ENCODE measurements at places on chromosomes 7 and 10. TPM values are rescaled to one million over a fixed set of nuclear protein-coding genes. Genes with fewer than 3 reads are reported as not detected.

GRCh38 chr10:122497241-122497640, 35.9 kb downstream of the HTRA1 start:
- no peak for DNase-seq

DNA sequence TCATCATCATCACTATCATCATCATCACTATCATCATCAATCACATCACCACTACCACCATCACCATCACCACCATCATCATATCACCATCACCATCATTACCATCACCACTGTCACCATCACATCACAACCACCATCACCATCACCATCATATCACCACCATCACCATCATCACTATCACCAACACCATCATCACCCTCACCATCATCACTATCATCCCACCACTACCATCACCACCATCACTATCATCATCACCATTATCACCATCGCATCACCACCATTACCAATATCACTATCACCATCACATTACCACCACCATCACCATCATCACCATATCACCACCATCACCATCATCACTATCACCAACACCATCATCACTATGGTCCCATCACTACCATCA, 539.1 kb downstream of the PTPRN2 start:
- no peak for DNase-seq

DNA sequence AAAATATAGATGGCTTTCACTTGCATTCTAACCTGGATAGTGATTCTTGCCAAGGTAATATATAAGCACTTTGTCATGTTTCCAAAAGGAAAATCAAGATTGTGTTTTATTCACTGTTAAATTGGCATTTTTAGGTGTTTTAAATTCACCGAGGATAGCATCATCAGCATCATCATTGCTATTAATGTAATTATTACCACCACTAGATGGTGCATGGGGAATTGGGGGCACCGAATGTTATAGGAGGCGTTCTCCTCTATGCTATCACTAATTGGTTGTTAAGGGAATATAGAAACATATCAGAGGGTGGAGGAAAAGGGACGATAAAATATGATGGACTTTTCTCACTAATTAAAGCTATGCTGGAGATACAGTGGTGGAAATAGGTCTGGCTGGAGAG, 95.5 kb downstream of the CELF2 start:
- DNase-seq: no peak

GRCh38 chr10:24114556-24114955, 94.4 kb upstream of the KIAA1217 start:
- no peak for DNase-seq

DNA sequence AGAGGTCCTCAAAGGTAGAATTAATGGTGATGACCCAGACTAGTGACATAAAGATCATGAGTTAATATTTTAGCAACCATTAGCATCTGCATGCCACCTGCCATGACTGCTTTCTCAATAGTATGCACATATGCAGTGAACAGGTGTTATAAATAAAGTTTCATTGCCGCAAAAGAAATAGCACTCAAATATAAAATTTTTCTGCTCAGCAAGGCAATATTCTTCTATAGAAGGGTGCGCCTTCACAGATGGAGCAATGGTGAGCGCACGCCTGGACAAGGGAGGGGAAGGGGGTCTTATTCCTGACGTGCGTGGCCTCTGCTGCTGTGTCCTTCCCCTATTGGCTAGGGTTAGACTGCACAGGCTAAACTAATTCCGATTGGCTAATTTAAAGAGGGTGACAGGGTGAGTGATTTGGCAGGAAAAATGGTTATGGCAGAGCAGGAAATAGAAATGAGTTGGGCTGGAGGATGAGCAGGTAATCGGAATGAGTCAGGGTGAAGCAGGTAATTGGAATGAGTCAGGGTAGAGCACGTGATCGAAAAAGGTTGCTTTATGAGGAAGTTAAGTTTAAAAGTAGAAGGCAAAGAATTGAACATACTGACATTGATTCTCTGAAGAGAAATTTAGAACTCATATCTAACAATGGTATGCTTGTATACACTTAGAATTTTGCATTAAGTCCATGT, 24.7 kb upstream of the TRIM24 start:
- DNase-seq: no peak

DNA sequence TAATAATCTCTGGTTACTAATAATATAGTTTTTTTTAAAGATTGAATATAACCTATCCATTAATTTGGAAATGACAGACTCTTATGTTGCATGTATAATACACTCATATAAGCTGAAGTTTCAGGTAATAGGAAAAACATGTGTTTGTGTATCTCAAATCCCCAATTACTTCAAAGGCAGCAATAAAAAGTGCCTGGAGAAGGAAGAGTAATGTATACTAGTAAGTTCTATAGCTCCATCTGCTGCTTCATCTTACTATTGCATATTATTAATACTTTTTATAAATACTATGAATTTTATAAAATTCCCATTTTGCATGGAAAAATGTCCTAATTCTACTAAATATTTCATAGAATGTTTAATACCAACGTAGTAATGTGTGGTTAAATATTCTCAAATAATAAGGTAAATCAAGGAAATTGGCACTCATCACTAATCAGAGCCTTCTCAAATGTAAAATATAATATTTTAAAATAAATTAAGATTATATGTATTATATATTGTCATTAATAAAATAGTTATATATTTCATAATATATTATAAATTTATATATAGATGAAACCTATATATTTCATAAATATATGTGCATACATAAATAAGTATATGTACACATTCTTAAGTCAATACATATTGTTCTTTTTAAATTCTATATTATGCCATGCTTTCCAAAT, 311.9 kb downstream of the HGF start:
- no peak for DNase-seq

GRCh38 chr7:26619348-26619984, 244.9 kb downstream of the SKAP2 start:
- DNase-seq: no peak

GRCh38 chr10:5625992-5626777, 40.2 kb downstream of the ASB13 start:
- no peak for DNase-seq

DNA sequence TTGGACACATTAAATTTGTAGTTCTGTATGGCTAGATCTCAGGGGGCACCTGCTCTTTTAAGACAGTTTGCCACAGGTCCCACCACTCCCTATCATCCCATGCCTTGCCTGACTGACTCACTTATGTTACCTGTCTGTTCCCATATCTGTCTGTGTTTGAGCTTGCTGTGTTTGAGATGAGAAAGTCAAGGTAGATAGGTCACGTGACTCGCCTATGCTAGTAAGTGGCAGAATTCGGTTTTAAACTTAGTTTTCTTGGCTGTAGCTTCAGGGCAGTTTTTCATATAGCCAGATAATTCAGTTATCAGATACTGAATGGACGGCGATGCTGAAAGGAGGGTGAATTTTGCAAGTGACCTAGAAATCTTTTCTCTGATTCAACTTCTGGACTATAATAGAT, 348.4 kb downstream of the RPS24 start:
- DNase-seq: no peak

DNA sequence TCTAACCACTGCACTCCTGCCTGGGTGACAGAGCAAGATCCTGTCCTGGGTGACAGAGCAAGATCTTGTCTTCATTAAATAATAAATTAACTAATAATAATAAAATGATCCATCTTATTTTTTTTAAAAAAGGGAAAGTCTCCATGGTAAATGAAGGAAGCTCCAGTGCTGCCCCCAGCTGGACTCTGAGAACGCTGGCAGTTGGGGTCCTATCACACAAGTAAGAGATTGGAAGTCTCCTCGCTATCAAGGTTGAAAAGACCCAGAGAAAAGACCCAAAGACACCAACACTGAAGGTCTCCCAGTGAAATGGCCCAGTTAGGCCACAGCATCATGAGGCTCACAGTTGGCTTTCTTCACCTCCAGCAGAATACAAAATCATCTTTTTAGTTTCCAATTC, 13.8 kb upstream of the C10orf67 start:
- no peak for DNase-seq

- no peak for DNase-seq
Measured at GRCh38 chr10:103125323-103126267, 67.5 kb downstream of the NT5C2 start.

DNA sequence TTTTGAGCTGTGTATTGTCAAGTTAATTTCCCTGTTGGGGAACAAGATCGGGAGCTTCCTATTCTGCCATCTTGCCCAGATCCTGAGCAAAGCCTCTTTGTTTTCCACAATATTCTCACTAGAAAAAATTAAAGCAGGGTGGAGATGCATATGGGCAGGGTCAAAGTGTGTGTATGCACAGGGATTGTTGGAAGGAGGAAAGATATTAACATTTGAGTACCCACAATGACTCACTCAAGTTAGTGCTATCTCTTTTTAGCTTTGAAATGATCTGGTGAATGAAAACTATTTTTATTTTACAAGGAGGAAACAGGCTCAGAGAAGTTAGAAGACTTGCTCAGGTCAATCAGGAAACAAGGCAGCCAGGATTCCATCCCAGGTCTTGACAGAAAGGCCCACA, 6.7 kb upstream of the BTBD16 start:
- no peak for DNase-seq

DNA sequence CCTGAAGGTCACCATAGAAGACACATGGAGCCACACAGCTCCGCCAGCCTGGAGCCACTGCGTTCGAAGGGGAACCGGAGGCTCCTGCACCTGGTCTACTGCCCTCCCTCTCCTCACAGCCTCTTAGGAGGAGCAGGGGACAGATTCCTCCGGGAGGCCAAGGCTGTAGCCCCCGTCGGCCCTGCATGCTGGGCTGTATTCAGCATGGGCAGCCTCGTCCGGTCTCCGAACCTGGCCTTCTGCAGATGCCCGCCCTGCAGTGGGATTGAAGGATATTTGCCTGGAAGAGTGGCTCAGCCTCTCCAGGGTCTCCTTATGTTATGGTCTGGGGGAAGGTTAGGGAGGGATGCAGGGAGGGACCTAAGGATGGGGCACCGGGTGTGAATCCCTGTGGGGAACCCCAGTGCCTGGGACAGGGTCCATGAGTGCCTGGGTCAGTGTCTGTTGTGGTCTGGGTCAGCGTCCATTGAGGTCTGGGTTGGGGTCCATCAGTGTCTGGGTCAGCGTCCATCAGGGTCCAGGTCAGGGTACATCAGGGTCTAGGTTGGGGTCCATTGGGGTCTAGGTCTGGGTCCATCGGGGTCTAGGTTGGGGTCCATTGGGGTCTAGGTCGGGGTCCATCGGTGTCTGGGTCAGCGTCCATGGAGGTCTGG, 13.0 kb upstream of the SCART1 start:
- DNase-seq: no peak

GRCh38 chr7:82443036-82443546, 486 bp downstream of the CACNA2D1 start:
- peak; percentile 44 for DNase-seq

- DNase-seq: peak; percentile 72
Measured at GRCh38 chr7:4774658-4775249, 669 bp upstream of the AP5Z1 start.

GRCh38 chr10:78533098-78533497, 499.4 kb downstream of the RPS24 start:
- no peak for DNase-seq

DNA sequence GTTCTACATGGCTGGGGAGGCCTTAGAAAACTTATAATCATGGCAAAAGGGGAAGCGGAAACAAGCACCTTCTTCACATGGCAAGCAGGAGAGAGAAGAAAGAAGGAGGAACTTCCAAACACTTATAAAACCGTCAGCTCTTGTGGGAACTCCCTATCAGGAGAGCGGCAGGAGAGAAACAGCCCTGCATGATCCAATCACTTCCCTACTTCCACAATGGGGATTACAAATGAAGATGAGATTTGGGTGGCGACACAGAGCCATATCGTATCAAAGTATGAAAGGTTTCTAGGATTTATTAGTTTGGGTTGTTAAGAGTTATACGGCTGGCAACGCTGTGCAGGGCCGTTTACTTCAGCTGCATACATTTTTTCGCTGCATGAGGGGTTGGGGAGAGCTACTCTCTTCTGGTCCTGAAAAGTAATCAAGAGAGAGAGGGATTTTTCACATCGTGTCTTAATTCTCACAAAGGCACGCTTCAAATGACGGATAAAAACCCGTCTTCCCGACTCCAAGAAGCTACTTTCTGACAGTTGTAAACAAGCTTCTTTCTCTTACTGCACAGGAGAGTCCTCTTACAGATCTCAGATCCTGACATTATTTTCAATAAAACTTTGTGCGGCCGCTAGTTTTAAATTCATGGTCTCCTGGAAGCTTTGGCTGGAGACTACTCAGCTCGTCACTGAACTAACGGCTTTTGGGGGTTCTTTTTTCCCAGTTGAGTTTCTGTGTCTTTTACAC, 751 bp upstream of the GTPBP10 start:
- peak; percentile 21 for DNase-seq

DNA sequence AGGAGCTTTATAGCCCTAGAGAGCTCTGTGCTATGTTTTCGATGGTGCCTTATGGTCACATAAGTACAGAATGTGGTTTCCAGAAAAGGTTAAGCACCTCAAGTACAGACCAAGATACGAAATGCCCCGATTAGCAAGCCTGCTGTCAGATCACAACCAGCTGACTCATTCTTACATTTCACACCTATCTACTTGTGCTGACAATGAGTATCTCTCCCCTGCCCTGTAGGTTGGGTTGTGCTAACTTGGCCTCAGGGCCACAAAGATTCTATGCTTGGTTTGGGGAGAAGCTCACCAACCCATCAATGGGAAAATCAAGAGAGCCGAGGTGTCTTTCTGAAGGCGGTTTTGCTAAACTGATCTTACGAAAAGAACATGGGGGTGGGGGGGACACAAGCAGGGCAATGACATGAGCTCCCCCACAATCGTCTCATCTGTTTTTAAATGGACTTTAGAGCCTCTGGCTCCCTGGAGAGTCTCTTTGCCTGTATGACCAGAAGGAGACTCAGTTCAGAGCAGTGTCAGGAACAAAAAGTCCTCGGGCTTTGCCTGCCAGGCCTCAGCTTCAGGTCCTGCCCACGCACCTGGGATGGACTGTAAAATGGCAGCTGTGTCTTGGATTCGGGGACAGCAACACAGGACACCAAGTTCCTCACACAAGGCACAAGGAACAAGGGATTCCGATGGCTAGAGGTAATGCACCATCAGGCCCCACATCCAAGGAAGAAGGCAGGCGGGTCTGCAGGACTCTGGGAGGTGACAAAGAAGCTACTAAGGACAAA, 55.1 kb downstream of the FAM53B start:
- no peak for DNase-seq

- no peak for DNase-seq
Measured at GRCh38 chr7:155495440-155496248, 37.7 kb downstream of the EN2 start.

DNA sequence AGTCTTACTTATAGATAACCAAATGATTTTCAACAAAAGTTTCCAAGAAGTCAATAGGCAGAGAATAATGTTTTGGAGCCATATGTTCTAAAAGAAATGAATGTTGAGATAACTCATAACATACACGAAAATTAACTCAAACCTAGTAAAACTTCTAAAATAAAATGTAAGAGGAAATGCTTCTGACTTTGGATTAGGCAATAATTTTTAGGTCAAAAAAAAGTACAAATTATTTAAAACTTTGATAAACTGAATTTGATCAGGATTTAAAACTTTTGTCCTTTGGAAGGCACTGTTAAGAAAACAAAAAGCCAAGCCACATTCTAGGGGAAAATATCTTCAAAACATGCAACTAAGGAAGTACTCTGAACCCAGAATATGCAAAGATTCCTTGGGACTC, 148.2 kb upstream of the GPR22 start:
- DNase-seq: no peak

Gene NRG3
- polyA plus RNA-seq: 11.8 TPM

Gene SPDYE5
- 8.4 TPM for polyA plus RNA-seq

Gene SLC26A3
- polyA plus RNA-seq: 0.32 TPM

Gene CPN1
- 3.2 TPM for polyA plus RNA-seq

Gene CAV1
- 36.1 TPM for polyA plus RNA-seq

Gene CDHR3
- 5.3 TPM for polyA plus RNA-seq

Gene CXCL12
- 411 TPM for polyA plus RNA-seq

Gene GNG11
- 48.2 TPM for polyA plus RNA-seq

Gene SPDYE1
- 1.9 TPM for polyA plus RNA-seq
